ENCODE measurements at places on chromosomes 2 and 18.

GRCh38 chr18:13604786-13605185 lies 121.6 kb downstream of the FAM210A start:
- no peak for DNase-seq

DNA sequence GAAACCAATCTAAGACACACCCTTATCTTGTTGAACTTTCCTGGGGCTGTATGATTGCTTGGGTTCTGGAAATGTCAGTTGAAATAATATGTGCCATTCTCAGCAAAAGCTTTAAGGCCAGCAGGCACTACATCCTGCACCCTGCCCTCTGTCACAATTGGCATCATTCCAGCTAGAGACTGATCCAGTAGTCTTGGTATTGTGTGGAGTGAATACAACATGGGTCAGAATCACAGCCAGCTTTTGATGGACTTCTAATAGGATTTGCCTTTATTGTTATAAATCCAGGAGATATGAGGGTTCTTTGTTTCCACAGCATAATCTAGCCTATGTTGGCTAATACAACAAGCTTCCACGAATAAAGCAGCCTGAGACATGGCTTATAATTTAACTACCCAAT lies 617.0 kb upstream of the CDH2 start:
- no peak for DNase-seq

- DNase-seq: no peak
These were observed 26.0 kb upstream of the C1QL2 start for GRCh38 chr2:119184512-119184911.

GRCh38 chr18:36766836-36767235 lies 62.0 kb downstream of the TPGS2 start:
- DNase-seq: no peak

DNA sequence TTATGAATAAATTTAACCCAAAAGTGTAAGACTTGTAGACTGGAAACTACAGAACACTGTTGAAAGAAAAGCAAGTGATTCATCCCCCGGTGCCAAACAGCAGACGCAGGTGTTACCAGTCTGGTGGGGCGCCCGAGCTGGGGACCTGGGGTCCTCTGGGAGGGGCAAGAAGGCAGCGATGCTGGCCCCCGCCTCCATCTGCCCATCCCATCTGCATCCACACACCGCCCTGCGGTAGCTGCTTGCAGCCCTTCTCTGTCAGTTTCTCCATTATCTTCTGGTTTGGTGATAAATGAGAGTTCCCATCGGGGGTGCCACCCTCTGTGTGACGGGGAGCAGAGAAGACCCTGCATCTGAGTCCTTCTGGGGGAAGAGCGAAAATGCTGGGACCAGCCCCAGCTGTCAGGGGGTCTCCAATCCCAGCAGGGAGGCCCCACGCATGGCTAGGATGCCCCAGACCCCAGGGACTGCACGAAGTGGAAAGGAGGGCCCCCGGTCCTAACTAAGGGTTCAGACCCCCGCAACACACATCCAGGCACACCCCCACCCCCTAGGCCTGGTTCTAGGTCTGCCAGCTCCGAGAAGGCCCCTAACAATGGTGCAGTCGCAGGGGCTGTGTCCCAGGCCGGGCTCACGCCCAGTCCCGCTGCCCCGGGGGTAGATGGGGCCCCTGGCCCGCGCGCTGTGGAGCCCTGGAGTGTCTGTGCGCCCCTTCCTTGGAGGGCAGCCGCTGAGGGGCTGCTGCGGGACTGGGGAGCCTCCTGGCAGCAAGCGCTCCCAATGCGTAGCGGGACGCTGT lies 686 bp upstream of the RGPD8 start:
- no peak for DNase-seq

DNA sequence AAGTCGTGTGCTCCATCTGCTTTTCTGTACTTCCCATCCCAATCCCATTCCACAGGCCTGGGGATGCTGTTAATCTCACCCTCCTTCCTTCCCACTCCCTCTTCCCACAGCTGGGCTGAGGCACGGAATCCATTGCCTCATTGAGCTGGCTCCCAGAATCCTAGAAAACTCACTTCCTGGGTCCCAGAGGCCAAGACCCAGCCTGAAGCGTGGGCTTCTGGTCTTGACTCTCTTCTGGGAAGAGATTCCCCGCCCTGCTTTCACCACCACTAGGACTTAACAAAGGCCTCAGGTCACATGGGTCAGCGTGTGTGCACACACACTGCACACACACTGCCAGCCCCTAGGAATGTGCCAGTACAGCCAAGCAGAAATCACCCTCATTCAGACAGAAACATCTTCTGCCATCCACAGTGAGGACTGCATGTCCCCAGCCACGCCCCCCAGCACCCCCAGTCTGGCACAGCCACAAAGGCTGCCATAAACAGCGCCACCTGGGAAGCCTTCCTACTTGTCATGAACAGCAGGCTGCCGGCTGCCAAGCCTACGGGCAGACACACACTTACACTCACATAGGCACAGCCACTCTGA lies 165.8 kb downstream of the TNS1 start:
- no peak for DNase-seq

- no peak for DNase-seq
These were observed 691 bp downstream of the KYNU start for GRCh38 chr2:142878031-142878678.

DNA sequence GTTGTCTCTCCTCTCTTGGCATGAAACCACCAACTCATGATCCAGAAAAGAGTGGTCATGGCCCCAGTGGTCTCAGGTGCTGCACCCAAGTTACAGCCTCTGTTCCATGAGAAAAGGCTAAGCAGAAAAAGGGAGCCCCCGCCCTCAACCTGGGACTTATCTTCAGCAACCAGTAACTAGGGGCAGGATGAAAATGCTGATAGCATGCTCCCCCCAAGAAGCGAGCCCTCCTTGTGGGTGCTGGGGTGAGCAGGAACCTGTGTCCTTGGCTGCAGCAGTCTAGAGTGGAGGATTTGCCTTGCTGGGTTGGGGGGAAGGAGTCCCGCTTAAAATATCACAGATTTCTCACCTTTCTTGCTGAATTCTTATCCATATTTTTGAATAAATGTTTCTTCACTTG lies 490.0 kb downstream of the SUCLG1 start:
- no peak for DNase-seq

- no peak for DNase-seq
These were observed 482.7 kb upstream of the POU3F3 start for GRCh38 chr2:104371087-104371781.

- no peak for DNase-seq
These were observed 945 bp upstream of the ASXL2 start for GRCh38 chr2:25879133-25879730.

GRCh38 chr18:13531681-13532325 lies 194.6 kb downstream of the FAM210A start:
- DNase-seq: no peak

DNA sequence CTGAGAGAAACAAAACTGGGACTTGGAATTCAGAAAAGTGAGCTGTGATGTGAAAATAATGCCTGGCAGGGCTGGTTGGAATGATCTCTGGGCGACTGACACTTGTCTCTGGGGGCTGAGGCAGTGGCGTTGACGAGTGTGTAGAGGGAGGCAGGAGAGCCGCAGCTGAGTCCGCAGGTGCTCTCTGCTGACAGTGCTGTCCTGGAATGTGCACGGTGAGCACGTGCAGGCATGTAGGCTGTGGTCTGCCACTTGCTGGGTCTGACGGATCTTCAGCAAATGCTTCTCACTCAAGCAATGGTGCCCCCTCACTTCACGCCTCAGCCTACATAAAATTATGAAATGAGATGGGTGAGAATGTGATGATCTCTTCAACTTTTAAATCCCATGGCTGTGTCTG lies 38.5 kb upstream of the ATP9B start:
- DNase-seq: no peak
